ENCODE measurements at places on chromosomes 6 and 20.

DNA sequence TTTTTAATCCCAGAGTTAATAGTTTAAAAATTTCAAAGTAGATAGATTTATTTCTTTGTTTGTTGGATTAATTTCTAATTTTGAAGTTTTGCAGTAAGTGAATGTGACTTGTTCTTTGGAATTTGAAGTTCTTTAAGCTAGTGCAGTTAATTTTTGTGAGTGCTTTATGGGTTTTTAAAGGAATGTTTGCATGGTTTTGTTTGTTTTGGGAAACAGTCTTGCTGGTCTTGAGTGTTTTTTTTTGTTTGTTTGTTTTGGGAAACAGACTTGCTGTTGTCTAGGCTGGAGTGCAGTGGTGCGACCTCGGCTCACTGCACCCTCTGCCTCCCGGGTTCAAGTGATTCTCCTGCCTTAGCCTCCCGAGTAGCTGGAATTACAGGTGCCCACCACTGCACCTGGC lies 9.5 kb downstream of the PANK2 start:
- DNase-seq = no peak

- DNase-seq = no peak
Measured at GRCh38 chr6:5537967-5538366, 276.7 kb downstream of the FARS2 start.

DNA sequence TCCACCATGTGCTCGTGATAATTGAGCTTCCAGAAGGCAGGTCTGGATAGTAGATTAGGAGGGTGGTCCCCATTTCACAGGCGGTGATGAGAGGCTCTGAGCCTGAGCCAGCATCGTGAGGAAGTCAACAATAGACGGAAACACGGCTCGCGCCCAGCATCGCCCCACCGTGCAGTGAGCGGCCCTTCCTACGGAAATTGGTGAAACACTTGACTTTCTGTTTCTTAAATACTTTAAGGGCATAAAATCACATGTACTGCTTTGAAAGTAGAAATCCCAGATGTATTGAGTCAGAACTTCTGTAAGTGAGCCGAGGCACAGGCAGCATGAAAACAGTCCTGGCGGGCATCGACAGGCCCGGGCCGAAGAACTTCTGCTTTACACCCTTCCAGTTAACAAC lies 4.3 kb upstream of the KIF25 start:
- no peak for DNase-seq

DNA sequence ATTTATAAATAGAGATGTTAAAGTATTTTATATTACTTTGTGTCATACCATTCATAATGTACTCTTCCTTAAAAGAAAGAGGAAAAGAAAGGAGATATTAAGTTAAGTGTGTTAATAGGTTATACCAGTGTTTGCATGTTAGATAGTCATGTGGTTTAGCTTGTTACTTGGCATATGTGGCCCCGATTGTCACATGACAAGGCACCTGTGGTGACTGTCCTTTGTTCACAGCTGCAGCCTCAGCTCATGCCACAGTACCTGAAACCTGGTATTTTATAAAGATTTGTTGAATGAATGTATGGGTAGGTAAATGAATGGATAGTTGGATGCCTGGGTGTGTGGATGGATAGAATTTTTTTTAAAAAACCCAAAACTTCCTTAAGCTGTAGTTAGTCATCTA lies 306.1 kb upstream of the FLRT3 start:
- no peak for DNase-seq

- no peak for DNase-seq
Measured at GRCh38 chr20:2140561-2140960, 38.9 kb downstream of the STK35 start.
